ENCODE measurements at places on chromosomes 7 and 10.

GRCh38 chr10:109906316-109906715, 17.0 kb downstream of the XPNPEP1 start:
- DNase-seq = no peak

DNA sequence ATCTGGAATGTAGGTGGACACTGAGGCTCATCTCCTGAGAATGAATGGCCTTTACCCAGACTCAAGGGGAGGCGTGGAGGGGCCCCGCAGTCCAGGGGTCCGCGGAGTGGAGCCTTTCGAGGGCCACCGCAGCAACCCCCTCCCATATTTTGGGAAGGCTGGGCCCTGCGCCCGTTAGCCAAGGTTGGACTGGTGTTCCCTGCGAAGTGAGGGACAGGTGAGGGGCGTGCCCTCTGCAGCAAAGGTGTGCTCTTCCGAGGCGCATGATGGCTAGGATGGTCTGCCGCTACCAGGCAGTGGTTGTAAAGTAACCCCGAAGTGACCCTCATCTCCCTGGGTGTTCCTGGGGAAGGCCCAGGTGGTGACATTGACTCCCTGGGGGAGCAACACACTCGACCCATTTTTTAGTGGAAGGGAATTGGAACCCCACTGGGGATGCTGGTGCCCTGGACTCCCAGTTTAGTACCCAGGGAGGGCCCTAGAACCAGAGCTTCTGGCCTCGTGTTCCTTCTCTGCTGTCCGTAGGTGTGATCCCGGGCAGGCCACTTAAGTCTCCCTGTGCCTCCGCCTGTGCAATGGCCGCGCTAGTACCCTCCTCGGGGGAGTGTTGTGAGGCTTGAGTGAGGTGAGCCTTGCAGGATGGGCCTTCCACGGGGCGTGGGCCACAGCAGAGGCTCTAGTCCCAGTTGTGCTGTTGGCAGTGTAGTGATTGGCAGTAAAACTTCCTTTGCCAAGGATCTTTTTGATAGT, 779 bp downstream of the FAM241B start:
- DNase-seq = no peak

- DNase-seq = no peak
Observed at GRCh38 chr10:14299556-14299955, 31.2 kb downstream of the FRMD4A start.

DNA sequence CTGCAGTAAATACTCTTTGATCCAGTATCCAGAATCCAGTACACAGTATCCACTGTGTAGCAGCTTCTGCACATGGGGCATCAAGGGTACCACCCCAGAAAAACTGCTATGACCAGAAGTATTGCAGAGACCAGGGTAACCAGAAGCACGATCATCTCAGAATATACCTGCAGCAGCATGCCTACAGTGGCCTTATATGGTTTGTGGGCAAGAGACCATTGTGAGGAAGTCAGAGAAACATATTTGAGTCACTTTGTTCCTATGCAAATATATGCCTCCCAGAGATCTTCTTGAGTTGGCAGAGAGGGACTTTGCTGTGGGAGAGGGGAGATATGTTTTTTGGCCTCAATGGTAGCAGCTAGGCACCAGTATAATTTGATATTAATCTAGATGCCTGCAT, 206.4 kb upstream of the LRRTM3 start:
- no peak for DNase-seq

DNA sequence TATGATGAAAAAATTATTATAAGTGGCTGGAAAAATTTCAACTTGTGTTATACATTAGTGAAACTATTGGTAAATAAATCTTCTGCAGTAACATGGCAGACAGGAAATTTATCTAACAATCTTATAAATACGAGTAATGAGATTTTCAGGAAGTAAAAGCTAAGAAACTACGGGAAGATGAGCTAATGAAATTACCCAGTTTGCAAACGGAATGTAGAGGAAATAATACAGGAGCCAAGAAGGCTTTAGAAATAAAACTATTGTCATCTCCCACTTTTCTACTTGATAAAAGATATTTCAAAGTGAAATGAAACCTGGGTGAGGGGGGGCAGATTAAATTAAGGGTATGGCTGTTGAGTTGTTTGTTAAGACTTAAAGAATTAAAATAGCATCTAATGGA, 332.5 kb upstream of the SORCS1 start:
- DNase-seq = no peak

GRCh38 chr10:51894771-51895578, 195.6 kb upstream of the CSTF2T start:
- no peak for DNase-seq

- no peak for DNase-seq
Observed at GRCh38 chr10:21524131-21524525, 1.4 kb downstream of the SKIDA1 start.

- DNase-seq = no peak
Observed at GRCh38 chr10:103986360-103986759, 19.4 kb downstream of the SLK start.

GRCh38 chr10:13633689-13634088, 46.9 kb downstream of the PRPF18 start:
- no peak for DNase-seq

DNA sequence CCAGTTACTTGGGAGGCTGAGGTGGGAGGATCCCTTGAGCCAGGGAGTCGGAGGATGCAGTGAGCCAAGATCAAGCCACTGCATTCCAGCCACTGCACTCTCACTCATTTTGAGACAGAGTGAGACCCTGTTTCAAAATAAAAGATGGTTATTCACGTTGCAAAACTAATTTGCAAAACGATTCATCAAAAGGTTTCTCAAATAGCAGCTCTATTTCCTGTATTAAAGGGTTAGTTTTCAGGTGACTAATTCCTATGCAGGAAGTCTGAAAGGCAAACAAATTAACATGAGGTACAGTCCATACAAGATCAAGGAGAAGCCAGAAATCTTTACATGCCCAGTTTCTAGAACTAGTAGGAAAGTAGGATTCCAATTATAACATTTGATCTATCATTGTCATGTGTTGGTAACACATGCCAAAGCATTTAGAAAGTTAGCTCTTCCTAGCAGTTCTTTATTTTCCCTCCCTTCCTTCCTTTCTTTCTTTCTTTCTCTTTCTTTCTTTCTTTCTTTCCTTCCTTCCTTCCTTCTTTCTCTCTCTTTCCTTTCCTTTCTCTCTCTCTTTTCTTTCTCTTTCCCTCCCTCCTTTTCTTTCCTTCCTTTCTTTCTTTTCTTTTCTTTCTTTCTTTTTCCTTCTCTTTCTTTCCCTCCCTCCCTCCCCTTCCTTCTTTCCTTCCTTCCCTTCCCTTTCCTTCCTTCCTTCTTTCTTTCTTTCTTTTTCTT, 49.3 kb downstream of the DENND2A start:
- no peak for DNase-seq

GRCh38 chr7:82506702-82507101, 63.1 kb upstream of the CACNA2D1 start:
- DNase-seq = no peak

DNA sequence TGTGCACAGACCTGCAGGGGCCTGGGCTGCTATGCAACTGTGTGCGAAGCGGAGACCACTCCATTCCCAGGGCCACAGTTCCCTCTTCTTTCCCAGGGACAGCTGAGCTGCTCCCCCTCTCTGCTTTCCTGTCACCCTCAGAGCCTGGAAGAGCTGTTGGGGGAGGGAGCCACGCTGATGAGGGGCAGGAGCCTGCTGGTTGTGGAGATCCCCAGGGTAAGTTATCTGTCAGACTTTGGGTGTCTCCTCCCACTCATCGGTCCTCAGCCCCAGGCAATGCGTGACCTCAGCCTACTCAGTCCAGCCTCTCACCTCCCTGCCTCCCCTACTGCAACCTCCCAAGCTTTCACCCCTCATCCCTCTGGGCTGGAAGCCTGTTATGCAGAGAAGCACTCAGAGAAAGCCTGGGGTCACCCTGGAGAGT, 53.5 kb downstream of the ZNF467 start:
- DNase-seq = no peak

- no peak for DNase-seq
Observed at GRCh38 chr7:5578495-5578894, 154.9 kb upstream of the TNRC18 start.

DNA sequence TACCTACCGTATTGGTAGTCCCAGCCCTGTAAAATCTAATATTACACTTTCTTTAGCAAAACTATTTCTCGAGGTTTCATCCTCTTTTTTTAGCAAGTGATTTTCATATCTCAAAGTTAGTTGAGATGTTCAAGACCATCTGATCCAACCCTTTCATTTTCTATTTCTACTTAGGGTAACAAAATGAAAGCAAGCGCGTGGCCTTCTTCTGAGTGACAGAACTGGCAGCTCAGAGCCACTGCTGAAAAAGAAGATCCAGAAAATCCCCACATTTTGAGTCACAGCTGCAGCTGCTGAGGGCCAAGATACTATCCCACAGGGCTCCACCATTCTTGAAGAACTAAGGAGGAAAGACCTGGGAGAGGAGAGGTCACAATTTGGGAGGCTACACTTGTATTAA, 24.8 kb upstream of the ZNF800 start:
- no peak for DNase-seq

DNA sequence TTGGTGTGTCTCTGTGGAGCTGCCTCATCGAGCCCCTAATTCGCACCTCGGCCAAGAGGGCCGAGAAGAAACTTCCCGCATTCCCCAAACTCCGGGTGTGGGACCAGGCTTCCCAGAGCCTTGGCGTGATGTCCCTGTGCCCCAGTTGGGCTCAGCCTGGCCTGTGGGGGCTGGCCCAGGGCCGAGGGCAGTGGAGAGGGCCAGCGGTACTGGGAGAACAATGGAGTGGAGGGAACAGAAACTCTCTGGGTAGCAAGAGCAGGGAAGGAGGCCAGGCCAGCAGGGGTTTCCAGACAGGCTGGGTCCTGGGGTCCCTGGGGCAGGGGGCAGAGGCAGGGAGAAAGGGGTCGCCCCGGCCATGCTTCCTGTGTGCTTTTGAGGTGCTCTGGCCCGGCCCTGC, 16.0 kb downstream of the TMEM270 start:
- DNase-seq = no peak

GRCh38 chr7:55570218-55570873, 2.0 kb downstream of the VOPP1 start:
- no peak for DNase-seq

GRCh38 chr10:20624642-20625041, 272.5 kb downstream of the NEBL start:
- DNase-seq = no peak

DNA sequence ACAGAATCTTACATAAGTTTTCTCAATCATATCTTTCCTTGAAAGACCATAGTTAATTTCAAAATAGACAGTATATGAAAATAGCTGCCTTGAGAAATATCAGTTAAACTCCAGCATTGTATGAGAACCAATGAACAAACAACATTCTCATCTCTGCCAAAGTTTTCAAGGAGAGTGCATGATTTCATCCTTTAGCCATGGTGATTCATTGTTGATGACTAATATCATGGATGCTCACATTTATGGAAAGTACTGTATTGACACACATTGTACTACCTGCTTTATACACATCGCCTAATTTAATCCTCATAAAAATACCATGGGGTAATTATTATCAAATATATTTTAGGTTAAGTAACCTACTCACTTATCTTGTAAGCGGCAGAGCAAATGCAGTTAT, 250.3 kb downstream of the CNTNAP2 start:
- no peak for DNase-seq

DNA sequence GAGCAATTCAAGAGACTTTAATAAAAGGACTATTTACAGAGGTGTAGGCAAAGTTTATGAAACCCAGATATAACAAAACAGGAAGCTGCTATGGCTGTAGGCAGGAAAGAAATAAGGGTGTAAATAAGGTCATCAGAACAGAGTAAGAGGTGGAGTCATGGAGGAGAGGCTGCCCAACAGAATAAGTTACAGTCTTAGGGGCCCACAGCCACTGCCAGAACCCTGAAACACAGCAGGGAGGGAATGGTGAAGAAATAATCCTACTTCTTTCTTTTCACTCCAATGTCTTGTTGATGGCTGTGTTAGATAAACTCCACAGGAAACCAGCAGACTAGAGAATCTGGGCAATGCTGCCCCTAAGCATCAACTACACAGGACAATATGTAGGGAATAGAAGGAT, 155.8 kb upstream of the TAC1 start:
- no peak for DNase-seq

DNA sequence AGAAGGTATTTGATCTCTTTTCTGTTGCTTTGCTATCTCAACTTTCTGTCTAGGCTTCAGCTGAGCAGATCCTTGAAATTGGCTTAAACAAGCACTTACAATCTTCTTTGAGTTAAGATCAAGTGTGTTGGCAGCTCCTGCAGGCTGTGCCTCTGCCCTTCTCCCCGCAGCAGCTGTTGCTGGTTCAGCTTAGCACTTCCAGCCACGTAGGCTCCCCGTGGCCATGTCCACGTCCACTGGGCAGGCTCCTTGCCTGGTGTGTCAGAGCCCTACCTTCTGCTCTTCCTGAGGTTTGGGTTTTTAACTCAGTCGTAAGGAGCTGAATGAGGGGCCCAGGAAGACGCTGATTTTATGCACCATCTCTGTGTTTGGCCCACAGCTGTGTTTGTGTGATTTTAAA, 47.2 kb downstream of the CAMK1D start:
- DNase-seq = no peak

GRCh38 chr7:131556053-131556908, at the start of gene PODXL:
TSS of gene PODXL (minus strand) at chr7:131556628. CDS start at chr7:131556359, 269 bp downstream.
- DNase-seq = peak; percentile 85

DNA sequence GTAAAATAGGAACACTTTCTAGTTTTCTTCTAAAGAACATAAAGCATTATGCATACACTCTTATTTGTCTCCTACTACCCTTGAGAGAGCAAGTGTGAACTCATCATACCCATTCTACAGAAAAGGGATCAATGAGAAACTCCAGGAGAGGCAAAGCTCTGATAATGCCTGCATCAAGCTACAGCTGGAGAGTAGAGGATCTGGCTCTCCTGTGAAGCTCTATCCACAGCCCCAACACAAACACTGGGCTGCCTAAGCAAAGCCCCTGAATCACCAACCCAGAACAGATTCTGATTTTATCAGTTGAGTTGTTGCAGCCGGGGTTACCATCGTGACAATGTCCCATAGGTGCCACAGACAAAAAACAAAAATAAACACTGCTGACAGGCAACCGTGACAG, 74.9 kb downstream of the NUDCD3 start:
- DNase-seq = no peak

GRCh38 chr7:122298618-122299017, 5.9 kb downstream of the FEZF1 start:
- DNase-seq = no peak

DNA sequence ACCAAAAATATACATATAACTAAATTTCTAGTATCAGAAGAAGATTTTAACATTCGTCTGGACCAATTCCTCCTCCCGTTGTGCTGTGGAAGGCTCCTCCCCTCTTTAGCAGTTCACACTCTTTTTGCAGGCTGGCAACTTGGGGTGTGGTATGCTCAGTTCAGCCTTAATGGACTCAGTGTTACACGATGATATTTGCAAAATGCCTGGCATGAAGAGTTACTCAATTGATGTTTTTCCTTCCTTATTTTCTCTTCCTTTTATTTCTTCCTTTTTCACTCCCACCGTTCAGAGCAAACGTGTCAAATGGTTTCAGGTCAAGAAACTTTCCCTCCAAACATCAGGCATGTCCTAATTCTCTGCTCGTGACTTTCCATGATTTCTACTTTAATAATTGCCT, 248.3 kb downstream of the PHF14 start:
- DNase-seq = no peak

GRCh38 chr10:124349231-124349995, 69.3 kb downstream of the OAT start:
- no peak for DNase-seq

- no peak for DNase-seq
Observed at GRCh38 chr10:116708391-116708821, 34.0 kb downstream of the HSPA12A start.

Data from dermis microvascular lymphatic vessel endothelial cell (primary cell).